Right atrium auricular region (tissue), 2 donors: ENCODE measurements at places on chromosomes 4 and X.

- no peak for DNase-seq
Observed at GRCh38 chr4:125750828-125751466, 436.2 kb downstream of the FAT4 start.

GRCh38 chr4:2285613-2286381 is 23.9 kb upstream of the MXD4 start:
- no peak for DNase-seq

DNA sequence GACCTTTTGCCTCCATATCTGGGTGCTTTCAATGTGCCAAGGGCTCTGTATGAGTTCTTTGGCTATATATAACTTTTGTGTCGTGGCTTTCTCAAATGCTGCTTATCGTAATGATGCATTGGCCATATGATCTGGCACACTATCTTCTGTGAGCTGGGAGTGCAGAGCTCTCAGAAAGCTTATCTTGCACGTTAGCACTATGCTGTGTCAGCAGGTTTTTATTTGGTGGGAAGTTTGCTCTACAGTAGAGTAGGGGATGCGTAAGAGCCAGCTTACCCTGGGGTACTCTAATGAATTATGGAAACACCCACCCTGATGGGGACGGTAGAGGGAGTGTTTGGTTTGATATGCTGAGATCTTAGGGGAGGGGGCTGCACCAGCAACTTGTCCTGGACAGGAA is 119.6 kb downstream of the FAAH2 start:
- no peak for DNase-seq

- no peak for DNase-seq
Observed at GRCh38 chr4:184811526-184812198, 14.1 kb downstream of the ACSL1 start.

- DNase-seq: no peak
Observed at GRCh38 chr4:101081695-101082369, 265.5 kb downstream of the PPP3CA start.

DNA sequence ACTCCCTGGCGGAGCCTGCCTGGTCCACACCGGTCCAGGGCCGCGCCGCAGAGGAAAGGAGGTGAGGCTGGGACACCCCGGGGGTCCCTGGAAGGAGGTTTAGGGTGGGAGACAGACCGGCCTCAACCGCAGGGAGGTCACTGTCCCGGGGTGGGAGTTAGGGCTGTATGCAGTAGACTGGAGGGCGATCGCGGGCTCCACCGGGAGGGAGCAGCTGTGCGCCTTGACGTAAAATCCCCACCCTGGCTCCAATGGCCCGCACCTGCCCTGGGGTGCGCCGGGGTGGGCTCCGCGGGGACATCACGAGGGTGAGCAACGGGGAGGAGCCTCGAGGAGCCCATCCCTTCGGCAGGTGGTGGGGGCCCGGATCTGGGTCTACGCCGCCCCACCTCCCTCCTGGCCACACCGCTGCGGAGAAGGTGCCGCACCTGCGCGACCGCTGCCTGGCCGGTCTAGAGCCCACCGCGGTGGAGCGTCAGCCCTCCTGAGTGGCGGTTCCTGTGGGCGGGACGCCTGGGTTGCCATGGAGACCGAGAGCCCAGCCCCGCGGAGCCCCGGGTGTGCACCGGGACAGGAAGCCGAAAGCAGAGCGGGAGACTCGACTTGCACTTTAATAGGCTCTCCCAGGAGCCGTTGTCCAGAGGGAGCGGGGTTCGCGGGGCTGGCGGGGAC is 105.1 kb downstream of the ADRA2C start:
- DNase-seq: no peak

- no peak for DNase-seq
Observed at GRCh38 chr4:149102765-149103164, 660.6 kb upstream of the NR3C2 start.

DNA sequence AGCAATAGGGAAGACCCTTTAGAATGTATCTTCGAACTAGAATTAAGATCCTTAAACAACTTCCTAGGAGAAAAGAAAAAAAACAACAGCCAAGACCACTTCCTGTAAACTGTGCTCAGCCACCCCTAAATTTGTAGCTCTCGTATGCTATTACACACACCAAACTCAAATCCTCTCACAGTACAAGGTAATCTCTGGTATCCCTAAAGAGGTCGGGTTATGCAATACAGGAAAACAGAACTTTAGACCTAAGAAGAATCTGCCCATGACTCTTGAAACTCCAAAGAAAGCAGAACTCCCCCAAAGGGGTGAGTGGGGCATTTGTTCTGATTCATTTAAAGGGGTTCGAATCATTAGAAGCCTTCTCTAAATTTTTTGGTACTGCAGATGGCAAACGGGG is 170.9 kb upstream of the CASK start:
- no peak for DNase-seq

- no peak for DNase-seq
Observed at GRCh38 chrX:70253377-70254062, 6.5 kb downstream of the P2RY4 start.

GRCh38 chr4:172601195-172601594 is 567.4 kb upstream of the GALNT7 start:
- no peak for DNase-seq

DNA sequence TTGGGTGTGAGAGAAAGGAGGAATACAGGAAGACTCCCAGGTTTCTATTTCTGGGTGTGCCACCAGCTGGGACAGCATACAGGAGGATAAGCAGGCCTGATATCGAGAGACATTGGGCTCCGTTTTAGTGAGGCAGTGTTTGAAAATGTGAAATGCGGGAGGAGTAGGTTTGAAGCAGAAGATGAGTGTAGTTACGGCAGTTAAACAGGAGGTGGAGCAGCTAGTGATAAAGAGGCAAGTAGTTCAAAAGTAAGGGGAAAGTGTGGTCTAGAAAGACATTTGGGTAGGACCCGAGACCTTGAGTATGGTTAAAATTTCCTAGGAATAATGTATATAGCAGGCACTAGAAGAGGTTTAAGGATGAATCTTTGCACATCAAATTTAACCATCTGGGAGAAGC is 42.4 kb downstream of the DCUN1D4 start:
- no peak for DNase-seq

DNA sequence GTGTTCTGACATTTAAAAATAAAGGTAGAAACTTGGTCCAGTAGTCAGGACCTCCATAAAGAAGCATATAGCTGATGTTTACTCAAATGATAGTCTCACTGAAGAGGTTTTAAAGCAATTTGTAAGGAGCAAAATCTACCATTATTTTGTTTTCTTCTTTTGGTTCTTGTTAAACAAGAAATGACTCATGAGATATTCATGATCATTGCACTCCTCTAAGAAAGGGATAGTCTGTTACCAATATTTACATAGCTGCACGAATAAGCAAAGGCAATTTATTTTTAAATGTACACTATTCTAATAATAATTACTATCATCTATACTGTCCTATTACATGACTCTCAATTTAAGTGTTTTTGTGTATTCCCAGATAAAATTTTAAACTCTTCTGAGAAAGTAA is 397.9 kb downstream of the FAM47B start:
- DNase-seq: no peak

DNA sequence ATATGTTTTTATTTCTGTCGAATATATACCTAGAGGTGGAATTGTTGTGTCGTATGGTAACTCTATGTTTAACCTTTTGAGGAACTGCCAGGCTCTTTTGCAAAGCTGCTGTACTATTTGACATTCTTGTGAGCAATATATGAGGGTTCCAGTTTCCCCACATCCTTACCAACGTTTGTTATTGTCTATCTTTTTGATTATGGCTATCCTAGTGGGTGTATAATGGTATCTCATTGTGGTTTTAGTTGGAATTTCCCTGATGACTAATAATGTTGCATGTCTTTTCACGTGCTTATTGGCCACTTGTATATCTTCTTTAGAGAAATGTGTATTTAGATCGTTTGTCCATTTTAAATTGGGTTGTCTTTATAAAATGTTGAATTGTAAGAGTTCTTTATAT is 24.5 kb downstream of the REPS2 start:
- DNase-seq: no peak

GRCh38 chr4:94165256-94165655 is 42.4 kb upstream of the SMARCAD1 start:
- no peak for DNase-seq
